ENCODE measurements at places on chromosomes 16 and 17. TPM values are rescaled to one million over a fixed set of nuclear protein-coding genes. Genes with fewer than 3 reads are reported as not detected.

DNA sequence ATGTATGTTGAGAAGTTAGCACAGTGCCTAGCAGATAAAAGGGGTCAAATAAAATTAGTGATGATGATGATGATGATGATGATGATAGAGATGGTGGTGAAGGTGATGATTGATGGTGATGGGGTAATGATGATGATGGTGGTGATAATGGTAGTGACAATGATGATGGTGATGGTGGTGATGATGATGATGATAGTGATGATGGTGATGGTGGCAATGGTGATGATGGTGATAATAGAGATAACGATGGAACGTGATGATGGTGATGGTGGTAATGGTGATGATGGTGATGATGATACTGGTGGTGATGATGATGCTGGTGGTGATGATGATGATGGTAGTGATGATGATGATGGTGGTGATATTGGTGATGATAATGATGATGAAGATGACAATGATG, 223.7 kb downstream of the FOXL1 start:
- no peak for DNase-seq

DNA sequence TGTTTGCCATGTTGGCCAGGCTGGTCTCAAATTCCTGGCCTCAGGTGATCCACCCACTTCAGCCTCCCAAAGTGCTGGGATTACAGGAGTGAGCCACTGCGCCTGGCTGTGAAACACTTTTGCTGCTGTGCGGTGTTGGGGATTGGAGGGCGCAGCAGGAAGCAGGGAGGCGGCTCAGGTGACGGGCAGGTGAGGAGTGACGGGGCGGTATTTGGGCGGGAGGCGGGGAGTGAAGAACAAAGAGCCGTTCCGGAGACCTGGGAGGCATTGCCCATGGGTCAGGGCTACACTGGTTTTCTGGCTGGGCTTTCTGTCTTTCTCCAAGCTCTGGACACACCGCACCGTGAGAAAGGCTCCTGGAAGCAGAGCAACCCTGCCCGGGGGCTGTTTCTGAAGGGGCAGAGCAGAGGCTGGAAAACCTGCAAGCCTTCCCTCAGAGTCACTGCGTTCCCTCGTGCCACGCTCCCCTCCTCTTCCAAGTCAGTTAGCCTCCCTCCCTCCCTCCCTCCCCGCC, 22.1 kb downstream of the CRISPLD2 start:
- DNase-seq, result no peak

The CSF3 gene
- not detected for total RNA-seq

The EPN3 gene
- not detected for total RNA-seq

The BORCS6 gene
- total RNA-seq, result 17.6 TPM

The MSLN gene
- total RNA-seq, result not detected

All from sigmoid colon (tissue), 7 donors.